ENCODE measurements at places on chromosomes 3 and 15.

- no peak for DNase-seq
Measured at GRCh38 chr3:100274361-100274760, 13.6 kb downstream of the TBC1D23 start.

GRCh38 chr3:10007126-10007782 lies 19.0 kb upstream of the FANCD2 start:
- no peak for DNase-seq

DNA sequence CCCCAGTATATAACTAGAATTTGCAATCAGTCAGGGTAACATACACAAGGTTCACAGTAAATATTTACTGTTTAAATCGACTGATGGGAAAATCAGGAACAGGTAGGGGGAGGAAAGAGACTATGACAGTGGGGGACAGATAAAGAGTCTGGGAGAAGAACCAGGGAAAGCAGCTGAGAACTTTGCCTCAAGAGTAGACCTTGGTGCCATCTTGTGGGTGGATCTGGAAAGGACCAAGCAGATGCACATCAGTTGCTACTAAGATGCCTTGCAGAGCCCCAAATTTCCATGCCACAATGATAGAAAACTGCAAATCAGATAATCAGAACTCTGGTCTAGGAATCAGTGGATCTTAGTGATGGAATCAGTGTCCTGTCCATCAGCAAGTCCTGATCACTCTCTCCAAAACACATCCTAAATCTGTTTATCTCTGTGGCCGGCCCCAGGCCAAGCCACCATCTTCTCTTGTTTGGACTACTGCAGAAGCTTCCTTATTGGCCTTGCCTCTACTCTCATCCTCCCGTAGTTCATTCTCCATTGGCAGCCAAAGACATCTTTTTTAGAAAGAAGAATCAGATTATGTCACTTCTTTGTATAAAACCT lies 62.7 kb downstream of the PDE8A start:
- DNase-seq = peak; percentile 38

DNA sequence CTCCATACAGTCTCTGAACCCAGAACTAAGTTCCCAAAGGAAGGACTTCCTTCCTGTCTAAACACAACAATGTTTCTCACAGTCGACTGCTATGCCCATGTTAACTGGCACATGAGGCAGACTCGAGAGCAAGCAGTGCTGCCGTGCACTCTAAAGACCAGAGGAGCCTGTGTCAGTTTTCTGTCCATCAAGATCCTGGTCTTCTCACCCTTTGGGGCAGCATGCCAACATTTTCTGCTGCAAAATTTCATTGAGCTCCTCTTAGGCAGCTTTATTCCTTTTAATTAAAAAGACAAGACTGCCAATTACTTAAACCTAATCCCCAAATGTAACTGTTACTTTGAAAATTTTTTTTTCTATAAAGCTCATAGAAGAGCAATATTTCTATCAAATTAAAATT lies 205.1 kb downstream of the GAP43 start:
- DNase-seq = no peak

Measured in activated CD4-positive, alpha-beta T cell treated with anti-CD3 and anti-CD28 coated beads, Interleukin-2, amount 50 U/mL, for 48 hours (primary cell).